NCI-H187 (cell line): ENCODE measurements at places on chromosomes 3 and 15.

- no peak for DNase-seq
These were observed 91.3 kb downstream of the PLXNA1 start for GRCh38 chr3:127073941-127074820.

DNA sequence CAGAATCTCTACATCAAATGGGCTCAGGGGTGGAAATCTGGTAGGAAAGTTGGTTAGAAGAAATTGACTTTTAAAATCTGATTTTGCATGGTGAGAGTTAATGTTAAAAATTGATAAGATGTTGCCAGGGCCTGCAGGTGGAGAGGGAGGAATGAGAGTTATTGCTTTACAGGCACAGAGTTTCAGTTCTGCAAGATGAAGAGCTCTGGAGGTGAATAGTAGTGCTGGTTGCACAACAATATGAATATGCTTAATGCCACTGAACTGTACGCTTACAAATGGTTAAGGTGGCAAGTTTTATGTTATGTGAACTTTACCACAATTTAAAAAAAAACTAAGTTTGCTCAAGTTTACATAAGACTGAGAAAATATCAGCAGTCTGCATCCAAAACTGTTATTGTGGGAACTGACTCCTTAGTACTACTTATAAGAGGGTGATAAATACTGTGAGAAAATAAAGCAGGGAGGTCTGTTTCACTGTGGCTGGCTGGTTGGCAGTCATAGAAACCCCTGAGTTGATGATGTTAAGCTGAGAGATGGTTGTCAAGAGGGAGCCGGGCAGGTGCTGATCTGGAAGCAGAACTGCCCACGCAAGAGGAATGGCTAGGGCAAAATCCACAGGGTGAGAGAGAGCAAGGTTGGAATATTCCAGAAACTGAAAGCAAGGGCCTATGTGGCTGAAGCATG lies 144.9 kb downstream of the EDEM1 start:
- no peak for DNase-seq

DNA sequence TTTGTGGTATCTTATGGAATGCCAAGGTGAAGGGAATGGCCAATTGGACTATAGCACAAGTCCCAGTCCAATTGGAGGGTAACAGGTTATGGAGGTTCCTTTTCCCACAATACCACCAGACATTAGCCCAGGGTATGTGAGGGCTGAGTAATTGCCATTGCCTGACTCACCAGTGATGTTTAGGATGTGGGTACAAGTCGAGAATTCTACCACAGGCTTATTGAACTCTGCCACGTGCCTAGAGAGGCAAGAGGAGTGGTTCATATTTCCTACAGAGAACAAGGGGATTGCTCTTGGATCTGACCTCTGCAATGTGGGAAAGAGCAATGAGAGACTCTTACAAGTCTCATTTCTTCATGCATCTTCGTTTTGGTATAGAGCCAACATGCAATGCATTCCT lies 85.0 kb upstream of the XCR1 start:
- no peak for DNase-seq

- DNase-seq: no peak
These were observed 47.3 kb downstream of the IQSEC1 start for GRCh38 chr3:13025778-13026518.

DNA sequence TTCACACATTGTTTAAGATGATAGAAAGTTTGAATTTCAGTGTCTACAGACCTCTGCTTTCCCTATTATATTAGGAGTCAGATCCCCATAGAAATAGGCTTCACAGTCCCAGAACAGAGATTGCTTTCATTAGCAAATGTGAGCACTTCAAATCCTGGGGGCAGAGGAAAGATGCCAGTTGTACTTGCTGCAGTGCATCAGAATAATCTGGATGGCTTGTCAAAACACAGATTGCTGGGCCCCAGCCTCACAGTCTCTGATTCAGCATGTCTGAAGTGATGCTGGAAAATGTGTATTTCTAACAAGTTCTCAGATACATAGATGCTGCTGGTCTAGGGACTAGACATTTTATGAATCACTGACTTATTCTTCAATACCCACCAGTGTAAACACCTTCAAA lies 375.2 kb downstream of the FGF12 start:
- DNase-seq: no peak

GRCh38 chr15:96583671-96584070 lies 253.2 kb downstream of the NR2F2 start:
- DNase-seq: no peak

DNA sequence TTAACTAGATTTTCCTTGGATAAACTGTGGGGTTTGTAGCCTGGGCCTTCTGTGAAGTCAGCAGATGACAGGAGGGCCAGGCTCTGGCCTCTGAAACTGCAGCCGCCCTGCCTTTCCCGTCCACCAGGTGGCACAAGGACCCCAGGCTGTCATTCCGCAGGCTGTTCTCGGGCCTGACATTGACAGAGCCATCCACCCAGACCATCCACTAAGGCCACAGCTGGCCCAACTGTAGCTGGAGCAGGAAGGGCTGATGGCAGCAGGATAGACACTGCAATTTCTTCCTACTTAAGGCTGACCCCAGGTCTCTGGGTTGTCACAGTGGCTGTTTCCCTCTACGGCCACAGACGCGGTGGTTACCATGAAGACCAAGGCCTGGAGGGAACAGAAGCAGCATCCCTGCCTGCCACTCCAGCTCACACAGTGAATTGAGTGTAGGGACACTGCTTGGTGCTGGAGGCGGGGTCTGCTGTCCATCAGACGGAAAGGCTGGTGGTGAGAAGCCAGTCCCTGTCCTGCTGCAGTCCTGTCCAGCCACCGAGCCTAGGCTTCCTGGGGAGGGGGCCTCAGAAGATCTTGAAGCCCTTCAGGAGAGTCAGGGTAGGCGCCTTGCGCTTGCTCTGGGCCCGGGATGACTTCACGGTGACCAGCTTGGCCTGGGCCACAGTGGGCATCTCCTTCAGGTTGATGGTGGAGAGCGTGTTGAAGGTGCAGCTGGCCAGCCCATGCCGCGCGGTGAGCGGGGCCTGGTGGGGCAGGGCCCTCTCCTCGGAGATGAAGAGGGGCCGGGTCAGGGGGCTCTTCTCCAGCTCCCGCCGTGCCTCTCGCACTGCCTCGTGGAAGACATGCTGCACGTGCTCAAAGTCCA lies 9.4 kb downstream of the SLC51B start:
- DNase-seq: peak; percentile 28

- DNase-seq: no peak
These were observed 4.0 kb upstream of the TBC1D21 start for GRCh38 chr15:73869216-73869995.

DNA sequence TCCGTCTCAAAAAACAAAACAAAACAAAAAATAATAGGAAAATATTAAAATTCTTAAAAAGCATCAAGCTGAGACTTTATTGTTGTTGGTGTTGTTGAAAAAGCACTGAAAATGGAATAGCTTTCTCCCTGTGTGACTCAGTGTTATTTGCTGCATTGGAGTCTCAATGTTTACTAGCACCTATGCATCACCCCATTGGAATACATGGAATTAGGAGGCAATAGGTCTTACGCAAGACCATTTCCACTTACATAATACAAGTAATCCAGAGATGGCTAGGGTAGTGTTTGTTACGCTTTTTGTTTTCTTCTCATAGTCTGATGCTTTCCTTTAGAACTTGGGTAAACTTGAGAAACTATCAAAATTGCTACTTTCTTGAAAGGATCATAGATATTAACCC lies 15.2 kb downstream of the GXYLT2 start:
- no peak for DNase-seq

DNA sequence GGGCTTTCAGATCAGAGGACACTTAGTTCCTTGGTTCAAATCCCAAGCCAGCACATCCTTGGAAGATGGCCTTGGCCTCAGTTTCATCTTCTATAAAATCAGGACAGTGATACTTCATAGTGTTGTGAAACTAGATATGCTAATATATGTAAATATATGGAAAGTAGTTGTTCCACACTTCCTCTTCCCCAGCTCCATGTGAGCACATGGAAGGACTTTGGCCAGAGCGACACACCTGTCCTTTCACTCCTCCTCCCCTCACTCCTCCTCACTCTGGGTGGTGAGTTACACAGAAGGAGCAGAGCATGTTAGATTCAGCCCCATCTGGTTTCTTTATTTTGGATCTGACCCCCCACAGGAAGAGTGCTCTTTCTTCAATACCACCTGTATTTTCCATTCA lies 65.2 kb downstream of the MTHFS start:
- DNase-seq: no peak

GRCh38 chr15:95937128-95937528 lies 393.4 kb upstream of the NR2F2 start:
- DNase-seq: no peak
